ENCODE measurements at places on chromosomes 2 and 18. TPM values are rescaled to one million over a fixed set of nuclear protein-coding genes. Genes with fewer than 3 reads are reported as not detected.

SCN9A gene
- 7.5 TPM for total RNA-seq

NYAP2 gene
- total RNA-seq, result not detected

PROKR1 gene
- not detected for total RNA-seq

WNT10A gene
- not detected for total RNA-seq

ATP6V1B1 gene
- total RNA-seq, result not detected

GRCh38 chr2:160226367-160226766, 26.3 kb upstream of the ITGB6 start:
- no peak for ATAC-seq

GRCh38 chr2:88838165-88838635, 146.7 kb downstream of the RPIA start:
- no peak for ATAC-seq

- ATAC-seq, result no peak
Measured at GRCh38 chr2:86370579-86370978, 33.2 kb upstream of the REEP1 start.

- ATAC-seq, result no peak
Measured at GRCh38 chr2:211766689-211767088, 771.9 kb downstream of the ERBB4 start.

DNA sequence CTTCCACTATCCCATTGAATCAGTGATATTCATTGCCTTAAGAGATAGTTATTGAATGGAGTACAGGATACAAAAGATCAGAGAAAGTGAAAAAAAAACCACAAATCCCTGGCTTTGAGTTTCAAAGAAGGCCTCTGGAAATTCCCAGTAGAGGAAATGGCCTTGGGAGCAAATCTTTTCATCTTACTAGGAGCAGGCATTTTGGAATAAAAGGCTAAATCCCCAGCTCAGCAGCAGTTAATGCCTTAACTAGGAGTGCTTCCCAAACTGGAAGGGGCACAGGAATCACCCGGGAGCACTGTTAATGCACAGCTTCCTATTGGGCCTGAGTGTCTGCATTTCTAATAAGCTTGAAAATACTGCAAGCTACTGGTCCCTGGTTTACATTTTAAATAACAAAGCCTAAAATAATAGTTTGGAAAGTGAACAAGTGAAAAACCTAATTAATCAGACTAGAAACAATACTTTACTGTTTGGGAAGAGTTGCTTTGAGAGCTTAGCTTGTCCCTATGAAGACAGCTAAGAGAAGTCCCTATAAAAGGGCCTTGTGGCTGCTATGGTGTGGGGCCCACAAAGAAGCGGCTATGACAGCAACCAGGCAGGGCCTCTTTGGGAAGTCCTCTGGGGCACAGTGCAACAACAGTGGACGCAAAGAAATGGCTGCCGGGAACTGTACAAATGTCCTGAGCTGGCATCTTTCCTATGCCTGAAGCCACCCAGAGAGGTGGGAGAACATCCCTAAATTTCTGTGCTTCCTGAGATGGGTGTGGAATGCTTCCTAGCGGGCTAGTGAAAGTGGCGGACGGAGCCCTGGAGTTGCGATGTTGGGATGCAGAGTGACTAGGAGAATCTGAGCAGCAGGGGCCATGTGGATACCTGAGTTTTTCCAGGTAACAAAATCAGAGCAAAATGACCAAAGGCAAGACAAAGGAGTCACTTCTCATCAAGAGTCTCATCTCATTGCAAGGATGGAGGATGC, 117.1 kb upstream of the KLHL14 start:
- no peak for ATAC-seq

GRCh38 chr18:69330385-69331005, 70.2 kb upstream of the DOK6 start:
- ATAC-seq, result no peak

GRCh38 chr2:127465258-127465657, 47.0 kb downstream of the PROC start:
- no peak for ATAC-seq

DNA sequence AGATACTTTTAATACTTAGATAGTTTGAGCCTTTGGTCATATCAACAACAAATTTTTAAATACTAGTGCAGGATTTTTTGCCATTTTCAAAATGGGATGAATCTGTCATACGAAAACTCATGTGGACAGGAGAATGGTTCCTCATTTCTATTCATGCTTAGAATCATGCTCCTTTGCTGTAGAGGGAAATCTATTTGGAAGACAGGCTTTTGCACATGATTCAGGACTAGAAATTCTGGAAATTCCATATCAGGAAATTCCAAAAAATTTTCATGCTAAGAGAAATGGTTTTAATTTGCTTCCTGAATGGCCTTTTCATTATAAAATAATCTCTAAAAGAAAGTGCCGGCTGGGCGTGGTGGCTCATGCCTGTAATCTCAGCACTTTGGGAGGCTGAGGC, 39.3 kb downstream of the MOGAT1 start:
- ATAC-seq, result no peak

- ATAC-seq, result no peak
Measured at GRCh38 chr18:8426401-8426800, 182.8 kb upstream of the RAB12 start.
